CD4-positive, alpha-beta T cell (primary cell): ENCODE measurements at places on chromosomes 2 and 18.

GRCh38 chr2:197952540-197953202 lies 148.3 kb downstream of the PLCL1 start:
- DNase-seq: no peak

DNA sequence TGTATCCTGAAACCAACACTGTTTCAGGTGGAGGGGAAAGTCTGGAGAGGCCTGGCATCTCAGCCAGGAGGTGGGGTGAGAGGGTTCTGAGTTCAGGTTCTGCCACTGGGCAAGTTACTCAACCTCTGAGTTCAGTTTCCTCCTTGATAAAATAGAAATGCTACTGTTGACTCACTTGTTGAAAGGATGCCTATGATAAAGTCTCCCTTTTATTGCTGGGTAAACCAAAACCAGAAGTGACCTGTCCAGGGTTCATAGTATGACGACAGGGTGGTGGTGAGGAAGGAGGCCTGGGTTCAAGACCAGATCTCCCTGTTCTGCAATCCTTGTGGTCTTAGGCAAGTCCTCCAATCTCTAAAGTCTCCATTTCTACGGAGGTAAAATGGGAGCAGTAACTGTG lies 232.7 kb downstream of the PRKCE start:
- no peak for DNase-seq

- DNase-seq: peak; percentile 53
These were observed 1.2 kb downstream of the ZFP36L2 start for GRCh38 chr2:43225093-43225787.

- no peak for DNase-seq
These were observed 350.9 kb upstream of the CDH20 start for GRCh38 chr18:60982329-60982695.

- no peak for DNase-seq
These were observed 748.7 kb upstream of the CHAC2 start for GRCh38 chr2:53018825-53019425.

- peak; percentile 20 for DNase-seq
These were observed 112.0 kb upstream of the THOC1 start for GRCh38 chr18:379681-380330.

DNA sequence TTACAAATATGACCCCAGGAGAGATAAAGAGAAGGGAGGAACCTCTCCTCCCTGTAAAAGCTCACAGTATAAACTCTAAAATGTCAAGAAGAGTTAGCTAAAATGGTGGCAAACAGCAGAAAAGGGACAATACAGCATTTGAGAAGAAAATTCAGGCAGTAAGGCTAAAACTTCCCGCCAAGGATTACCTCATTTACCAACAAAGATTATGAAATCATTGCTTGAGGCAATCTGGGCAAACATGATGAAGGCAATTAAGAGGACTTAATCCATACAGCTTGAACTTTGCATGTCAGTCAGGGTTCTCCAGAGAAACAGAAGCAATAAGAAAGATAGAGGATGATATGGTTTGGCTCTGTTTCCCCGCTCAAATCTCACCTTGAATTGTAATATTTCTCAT lies 81.4 kb downstream of the CMPK2 start:
- DNase-seq: no peak

GRCh38 chr2:100192300-100192699 lies 49.9 kb upstream of the AFF3 start:
- no peak for DNase-seq

DNA sequence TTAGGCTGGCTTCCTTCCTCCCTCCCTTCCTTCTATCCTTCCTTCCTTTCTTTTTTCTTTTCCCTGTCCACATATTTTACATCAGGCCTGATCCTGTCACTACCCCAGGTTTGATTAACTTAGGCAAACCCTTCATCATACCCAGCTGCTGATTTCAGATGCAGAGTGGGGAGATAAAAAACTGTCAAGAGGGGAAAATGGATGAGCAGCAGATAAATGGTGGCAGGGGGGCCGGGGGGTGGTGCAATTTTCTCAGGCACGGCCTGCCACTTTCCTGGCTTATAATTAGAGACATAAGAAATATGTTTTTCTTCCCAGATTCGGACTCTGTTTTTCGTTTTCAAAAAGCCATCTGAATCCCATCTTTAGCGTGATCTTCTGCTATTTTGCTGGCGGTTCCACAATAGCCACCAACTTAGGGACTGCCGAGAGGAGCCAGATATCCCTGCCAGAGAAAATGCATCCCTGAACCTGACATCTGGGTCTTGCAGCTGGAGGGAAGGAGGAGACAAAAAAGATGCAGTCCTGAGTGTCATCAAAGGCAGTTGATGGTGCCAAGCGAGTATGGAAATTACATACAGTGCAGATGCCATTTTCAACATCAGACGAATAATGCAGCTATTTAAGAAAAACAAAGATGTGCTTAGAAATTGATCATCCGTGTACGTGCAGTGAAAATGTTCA lies 49.9 kb downstream of the CXCR4 start:
- no peak for DNase-seq

DNA sequence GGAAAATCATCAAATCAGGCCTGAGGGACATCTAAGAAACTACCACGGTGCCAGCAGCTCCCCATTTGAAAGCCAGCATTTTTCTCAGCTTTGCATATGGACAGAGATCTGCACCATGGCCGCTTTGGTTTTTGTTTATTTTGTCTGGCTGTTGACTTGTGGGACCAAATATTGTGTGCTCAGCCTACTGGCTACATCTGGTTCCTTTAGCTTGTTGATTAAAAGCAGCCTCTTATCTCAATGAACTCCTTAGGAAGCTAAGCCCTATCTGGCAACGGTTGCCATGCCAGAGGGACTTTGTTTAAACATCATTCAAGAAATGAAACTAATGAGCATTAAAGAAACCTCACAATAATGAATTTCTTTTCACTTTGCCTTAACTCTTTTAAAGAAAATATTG lies 32.4 kb upstream of the CCDC150 start:
- DNase-seq: no peak

DNA sequence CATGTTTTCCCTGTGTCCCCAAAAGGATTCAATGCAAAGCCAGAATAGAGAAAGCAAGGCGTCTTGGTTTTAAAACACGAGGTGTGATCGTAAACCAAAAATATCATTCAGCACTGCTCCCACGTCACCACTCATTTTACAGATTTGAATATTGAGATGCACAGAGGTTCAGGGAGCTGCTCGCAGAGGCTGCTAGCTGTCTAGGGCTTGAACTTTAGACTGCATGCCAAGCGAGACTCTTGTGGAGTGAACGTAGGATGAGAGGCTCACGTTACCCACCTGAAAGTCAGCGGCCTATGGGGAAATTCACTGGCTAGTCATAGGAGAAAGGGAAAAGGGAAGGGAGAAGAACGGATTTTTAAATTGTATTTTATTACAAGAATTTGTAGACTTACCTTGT lies 130.1 kb downstream of the MBP start:
- DNase-seq: no peak

DNA sequence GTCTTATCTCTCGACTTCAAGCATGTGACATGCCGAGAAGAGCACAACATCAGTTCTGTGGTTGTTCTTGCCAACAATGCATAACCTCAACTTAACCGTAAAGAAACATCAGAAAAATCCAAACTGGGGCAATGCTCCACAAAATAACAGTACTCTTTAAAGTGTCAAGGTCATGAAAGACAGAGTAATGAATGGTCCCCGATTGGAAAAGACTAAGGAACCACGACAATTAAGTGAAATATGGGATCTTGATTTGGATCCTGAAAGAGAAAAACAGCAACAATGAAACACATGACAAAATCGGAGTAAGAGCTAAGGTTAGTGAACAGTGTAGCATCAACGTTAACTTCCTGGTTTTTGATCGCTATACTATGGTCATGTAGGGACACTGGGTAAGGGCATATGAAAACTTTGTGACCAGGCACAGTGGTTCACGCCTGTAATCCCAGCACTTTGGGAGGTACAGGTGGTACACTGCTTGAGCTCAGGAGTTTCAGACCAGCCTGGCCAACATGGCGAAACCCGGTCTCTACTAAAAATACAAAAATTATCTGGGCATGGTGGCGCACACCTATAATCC lies 55.2 kb downstream of the UNC50 start:
- DNase-seq: no peak

GRCh38 chr2:217513258-217513657 lies 489.5 kb downstream of the TNS1 start:
- no peak for DNase-seq

DNA sequence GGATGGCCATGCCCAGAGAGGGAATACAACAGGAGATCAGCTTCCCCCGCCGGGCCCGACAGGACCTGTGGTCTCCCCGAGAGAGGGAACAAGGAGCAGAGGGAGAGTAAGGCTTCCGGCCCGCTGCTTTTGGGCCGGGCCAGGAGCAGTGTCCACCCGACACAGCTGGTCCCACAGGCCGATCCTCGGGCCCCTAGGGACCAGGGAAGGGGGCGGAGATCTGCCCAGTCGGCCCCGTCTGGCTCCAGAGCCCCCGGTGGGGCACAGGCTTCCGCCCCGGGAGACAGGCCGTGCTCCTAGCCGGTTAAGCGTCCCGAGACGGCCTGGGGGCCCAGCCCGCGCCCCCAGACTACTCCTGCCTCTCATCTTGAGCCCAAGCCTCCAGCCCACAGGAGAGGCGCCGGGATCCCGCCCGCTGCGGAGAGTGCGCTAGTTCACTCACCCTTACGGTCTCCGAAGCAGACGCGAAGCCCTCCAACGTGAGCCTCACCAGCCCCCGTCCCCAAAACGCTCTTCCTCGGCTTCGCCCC lies at the start of gene MCFD2:
MCFD2 (minus strand) TSS at position 526 of the 530 bp plus-strand sequence. CDS start 6,635 bp downstream, outside the sequence.
- DNase-seq: no peak

GRCh38 chr18:7940971-7941370 lies 373.9 kb downstream of the PTPRM start:
- DNase-seq: no peak

- no peak for DNase-seq
These were observed 324.1 kb upstream of the THUMPD2 start for GRCh38 chr2:40103163-40103562.

DNA sequence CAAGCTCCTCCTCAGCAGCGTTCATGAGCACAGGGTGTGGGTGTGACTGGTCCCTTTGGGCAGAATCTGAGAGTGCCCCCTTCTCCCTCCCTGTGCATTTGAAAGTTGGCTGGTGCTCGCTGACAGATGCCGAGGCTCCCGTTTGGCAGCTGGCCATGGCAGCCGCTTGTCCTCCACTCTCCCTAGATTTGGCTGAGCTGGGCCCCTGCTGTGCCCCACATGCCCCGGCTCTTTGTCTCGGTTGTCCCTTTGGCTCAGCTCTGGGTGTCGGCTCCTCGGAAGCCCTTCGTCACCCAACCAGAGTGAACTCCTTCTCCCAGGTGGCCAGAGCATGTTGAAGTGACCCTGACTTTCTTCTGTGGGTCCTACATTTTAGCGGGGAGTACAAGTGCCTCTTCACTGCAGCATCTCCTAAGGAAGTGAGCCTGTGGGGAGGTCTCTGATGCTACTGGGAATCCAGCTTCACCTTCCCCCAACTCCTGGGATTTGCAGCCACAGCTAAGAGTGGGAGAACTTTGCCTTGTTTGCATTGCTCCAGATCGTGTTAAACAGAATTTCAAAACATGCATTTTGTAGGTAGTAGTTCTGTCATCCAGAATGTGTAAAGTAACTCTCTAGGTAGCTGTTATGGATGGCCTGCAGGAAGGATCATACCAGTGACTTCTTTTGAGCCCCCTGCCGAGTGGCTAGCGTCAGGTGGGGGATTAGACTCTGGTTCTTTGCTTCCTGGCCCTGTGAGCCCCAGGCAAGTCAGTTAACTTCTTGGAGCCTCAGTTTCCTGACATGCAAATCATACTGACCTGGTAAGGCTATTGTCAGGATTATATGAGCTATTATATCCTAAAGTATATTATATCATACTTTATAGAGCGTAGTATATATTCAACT lies 24.2 kb downstream of the HPCAL1 start:
- DNase-seq: no peak

DNA sequence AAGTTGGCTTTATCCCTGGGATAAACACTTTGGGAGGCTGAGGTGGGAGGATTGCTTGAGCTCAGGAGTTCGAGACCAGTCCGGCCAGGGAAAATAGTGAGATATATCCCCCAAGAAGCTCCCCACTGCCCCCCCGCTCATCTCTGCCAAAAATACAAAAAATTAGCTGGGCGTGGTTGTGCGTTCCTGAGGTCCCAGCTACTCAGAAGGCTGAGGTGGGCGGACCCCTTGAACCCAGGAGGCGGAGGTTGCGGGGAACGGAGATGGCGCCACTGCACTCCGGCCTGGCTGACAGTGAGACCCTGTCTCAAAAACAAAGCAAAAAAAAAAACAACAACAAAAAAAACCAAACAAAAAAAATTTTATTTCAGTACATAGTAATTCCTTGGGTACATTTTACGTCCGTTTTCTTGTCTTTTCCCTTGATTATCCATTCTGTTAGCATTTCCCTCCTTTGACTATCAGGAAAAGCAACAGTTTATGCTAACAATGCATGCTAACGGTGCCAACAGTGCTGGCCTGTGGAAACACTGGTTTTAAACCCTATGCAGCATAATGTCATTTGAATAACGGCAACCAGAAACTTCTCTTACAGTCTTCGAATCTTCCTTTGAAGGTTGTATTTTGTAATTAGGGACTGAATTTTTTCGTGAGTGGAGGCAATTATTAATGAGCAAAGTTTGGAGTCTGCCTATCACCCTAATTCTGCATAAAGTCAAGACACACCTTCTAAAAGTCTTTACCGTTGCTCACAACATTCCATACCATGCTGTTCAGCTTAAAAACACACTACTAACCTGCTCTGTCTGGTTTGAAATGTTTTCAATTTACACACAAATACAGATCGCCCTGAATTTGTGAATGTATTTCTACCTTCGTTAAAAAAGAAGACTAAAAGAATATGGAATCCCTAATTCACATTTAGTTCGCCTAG lies 721 bp upstream of the MIB1 start:
- DNase-seq: no peak

DNA sequence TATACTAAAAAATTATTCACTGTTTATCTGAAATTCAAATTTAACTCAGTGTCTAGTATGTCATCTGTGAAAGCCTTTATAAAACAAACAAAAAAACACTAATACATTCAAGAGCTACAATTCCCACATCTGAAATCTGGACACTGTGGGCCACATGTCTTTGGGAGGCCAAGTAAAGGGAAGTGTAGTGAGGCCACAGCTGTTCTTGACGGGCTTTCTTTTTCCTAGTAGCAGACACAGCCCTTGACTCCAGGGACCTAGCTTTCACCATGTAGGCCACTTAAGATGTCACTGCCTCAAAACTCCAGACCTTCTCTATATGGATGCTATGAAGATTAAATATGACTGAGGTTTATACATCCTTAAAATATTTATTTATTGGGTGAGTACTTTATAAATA lies 91.1 kb downstream of the RBMS1 start:
- DNase-seq: no peak

GRCh38 chr2:157727693-157728092 lies 99.0 kb upstream of the ACVR1C start:
- DNase-seq: no peak

DNA sequence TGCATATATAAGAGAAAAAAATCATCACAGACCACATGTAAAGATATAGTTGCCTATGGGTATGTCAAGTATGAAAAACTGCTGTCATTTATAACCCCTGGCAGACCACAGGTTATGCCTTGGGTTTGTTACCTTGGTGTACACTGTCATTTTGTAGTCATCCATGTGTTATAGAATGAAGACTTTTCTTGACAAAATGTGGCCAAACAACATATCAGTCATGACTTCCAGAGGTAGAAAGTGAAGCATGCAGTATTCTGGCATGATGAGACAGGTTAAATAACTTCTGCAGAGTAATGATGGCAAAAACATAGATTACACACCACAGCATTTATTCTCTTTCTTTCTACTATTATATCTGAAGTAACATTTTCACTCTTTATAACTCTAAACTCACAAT lies 74.9 kb upstream of the NEUROD1 start:
- DNase-seq: no peak
